ENCODE measurements at places on chromosomes 3 and 15.

DNA sequence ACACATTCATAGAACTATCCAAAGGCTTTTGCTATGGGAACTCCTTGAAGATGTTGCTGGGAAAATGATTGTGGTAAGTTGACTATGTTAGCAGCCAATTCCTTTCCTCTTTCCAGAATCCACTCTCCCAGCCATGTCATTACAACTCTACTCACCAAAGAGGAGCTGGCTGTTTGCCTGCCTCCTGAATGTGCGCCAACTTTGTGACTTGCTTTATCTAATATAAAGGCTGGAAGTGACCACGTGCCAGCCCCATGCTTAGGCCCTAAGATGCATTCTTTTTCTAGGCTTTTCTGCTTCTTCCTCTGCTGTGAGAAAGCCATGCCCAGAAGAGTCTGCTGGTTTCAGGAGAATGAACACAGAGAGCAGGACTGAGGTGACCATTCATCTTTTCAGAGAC lies 182.2 kb downstream of the GABRB3 start:
- DNase-seq, result no peak

- no peak for DNase-seq
These were observed 104.3 kb downstream of the ZNF280D start for GRCh38 chr15:56628893-56629532.

DNA sequence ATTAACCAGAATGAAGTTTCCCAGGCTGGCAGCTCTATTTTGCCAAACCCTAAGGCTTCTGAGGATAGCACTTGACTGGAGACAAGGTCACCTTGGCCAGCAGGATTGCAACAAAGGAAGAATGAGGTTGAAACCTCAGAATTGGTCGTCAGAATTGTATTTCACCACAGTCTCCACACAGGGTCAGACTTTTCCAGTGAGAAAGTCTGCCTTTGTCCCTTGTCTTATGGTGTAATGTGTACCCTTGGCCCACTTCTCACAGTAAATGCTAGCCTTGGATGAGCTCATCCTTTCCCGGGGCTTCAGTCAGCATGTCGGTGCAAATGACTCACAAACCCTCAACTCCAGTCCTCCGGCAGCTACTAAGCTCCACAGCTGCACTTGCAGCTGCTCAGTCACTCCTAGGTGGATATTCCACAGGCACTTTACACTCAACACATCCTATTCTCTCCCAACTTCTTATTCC lies 19.7 kb downstream of the SSR3 start:
- DNase-seq, result no peak

DNA sequence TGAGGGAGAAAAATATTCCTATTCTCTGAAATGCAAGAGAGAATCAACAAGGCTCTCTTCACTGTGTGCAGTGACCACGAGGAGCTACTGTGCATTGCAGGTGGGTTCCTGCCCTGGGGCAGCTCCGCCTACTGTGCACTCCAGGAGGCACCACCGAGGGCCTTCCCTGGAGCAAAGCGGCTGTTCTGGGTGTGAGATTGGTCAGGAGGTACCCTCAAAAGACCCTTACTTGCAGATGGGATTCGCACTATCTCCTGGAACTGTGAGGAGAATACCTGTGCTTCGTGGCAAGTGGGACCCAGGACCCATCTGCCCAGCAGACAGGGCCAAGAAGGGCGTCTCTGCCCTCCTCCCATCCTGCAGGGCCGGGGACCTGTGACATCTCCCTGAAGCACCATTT lies 68.9 kb downstream of the CYFIP1 start:
- DNase-seq, result no peak

- no peak for DNase-seq
These were observed 662.2 kb downstream of the AGBL1 start for GRCh38 chr15:86741917-86742316.

All from stimulated activated CD4-positive, alpha-beta T cell treated with anti-CD3 and anti-CD28 coated beads, Interleukin-1b, Interleukin-23, amount 100 ng/mL, for 4 hours (primary cell).